ENCODE measurements at places on chromosomes 3 and 15. TPM values are rescaled to one million over a fixed set of nuclear protein-coding genes. Genes with fewer than 3 reads are reported as not detected.

DNA sequence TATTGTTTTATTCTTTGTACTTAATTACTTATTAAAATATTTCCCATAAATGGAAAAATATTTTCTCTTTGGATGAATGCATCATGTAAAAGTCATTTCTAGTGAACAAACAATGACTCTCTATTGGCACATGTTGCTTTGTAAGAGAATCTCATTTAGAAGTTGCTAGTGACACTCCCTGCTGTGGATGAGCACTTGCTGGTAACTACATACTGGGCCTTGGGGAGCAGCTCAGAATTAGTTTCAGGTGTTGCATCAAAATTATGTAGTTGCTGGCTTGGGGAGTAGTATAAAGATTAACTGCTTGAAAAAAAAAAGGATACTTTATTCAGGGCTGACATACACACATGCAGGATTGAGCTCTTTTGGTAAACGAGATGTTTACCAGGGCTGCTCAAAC is 80.3 kb upstream of the KCNAB1 start:
- DNase-seq = no peak

GRCh38 chr15:92634060-92634459 is 21.5 kb downstream of the FAM174B start:
- no peak for DNase-seq

DNA sequence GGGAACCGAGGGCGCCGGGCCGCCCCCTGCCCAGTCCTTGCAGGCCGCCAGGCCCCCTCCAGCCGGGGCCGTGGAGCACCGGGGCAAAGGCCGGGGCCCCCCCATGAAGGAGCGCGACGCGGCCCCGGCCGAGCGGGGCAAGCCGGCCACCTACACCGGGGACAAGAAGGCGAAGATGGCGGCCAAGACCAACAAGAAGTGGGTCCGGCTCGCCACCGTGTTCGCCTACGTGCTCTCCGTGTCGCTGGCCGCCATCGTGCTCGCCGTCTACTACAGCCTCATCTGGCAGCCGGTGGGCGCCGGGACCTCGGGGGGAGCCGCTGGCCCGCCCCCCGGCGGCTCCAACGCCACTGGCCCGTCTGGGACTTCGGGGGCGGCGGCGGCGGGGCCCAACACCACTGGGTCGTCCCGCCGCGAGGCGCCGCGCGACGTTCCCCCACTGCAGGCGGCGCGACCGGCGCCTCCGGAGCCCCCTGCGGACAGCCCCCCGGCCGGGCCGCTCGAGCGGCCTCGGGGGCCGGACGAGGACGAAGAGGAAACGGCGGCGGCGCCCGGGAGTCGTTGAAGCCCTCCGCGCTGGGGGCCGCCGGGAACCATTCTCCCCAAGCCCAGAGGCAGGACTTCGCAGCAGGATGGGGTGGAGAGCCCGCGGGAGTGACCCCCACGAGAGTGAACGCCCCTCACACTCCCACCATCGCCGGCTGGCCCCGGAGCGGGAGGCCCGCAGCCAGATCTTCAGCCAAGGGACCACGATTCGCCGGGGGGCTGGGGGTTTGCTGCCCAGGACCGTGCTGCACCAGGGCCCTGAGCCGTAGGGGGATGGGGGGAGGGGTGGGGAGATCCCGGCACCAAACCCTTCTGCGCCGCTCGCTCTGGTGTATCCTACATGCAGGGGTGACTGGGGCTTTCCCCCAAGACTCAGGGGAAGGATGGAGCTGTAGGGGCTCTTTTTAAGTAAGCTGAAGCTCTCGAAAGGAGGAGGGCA is 753 bp downstream of the INAFM2 start:
- DNase-seq = peak; percentile 73

DNA sequence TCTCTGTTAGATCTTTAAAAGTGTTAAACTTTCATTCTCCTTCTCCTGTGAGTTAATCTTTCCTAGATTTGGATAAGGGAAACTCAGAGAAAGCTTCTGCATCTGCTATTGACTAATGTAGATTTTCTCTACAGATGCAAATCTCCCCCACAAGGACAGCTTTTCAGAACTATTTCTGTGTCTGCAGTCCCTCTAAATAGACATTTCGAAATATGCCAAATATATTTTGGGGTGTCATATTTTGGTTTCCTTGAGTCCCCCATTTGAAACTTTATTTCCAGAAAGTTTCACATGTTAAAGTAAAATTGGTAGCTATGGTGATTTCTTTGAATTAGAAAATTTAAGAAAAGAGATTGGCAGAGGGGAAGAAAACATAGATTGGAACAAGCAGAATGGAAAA is 852.3 kb upstream of the ALCAM start:
- DNase-seq = no peak

DNA sequence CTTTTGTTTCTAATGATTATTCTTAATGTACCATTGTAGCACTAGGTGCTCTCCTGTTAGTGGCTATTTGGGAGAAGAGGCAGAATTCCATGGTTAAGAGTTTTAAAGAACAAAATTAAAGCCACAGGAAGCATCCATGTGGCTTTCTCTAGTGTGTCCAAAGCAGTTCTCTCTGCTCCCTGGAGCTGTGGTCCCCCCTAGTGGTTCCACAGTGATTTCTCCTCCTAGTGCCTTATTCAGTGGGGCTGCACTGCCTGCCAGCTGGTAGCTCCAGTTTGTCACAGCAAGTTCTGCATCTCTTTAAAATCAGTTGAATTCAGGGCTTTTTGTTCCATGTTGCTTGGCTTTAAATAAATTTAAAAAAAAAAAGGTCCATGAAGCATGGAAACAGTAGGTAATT is 39.6 kb upstream of the FAM98B start:
- peak; percentile 14 for DNase-seq

DNA sequence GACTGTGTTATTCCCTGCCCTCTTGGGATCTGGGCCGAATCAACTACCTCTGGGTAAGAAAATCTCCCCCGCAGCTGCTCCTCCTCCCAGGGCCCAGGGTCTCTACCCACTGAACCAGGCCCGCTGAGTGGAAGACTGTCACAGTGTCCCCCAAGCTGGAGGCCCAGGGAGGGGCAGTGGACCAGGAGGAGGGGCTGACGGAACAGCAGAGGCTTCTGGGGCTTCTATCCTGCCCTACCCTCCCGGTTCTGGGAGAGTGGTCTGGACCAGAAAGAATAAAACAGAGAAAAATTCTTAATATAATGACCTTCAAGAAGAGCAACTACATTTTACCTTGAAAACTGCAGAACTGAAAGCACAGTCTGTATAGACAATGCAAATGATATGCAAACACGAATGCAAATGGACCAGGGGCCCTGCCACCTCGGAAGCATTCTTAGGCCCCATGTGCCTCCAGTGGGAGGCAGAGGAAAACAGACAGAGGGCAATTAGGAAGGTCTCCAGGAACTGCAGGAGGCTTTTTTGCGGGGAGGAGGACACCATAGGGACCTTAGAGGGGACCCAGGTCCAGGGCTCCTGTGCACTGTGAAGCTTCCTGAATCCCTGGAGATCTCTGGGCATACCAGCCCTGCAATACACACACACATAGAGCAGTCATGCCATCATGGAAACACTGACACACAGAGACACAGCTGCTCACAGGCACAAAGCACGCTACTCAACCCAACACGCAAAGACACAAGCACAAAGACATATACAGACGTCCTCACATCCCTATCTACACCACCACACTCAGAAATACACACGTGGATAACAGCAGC is 12.3 kb downstream of the MEGF11 start:
- DNase-seq = no peak

DNA sequence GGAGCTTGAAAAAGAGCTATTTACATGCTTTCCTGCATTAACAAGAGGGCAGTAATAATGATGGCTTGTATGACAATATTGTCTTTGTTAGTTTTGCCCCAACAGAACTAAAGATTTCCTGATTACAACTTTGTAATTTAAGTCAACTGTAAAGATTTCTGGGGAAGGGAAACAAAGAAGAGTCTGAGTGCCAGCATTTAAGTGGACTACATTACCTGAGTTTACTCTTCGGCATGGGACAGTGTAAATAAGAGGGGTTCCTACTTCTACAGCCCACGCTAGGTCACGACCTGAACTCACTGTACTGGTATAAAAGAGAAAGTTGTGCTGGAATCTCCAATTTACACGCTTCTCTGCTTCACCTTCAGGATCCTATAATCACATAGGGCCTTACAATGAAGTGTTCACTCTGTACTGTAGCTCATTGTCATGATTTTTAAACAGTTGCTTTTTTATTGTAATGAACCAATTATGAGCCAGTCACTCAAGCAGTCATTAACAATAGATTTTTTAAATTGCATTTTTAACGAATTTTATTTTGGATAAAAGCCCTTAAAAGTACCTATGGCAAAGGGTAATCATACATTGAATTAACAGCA is 39.6 kb downstream of the DPH6 start:
- DNase-seq = no peak

GRCh38 chr3:14467814-14468620 is 65.6 kb downstream of the SLC6A6 start:
- peak; percentile 81 for DNase-seq

DNA sequence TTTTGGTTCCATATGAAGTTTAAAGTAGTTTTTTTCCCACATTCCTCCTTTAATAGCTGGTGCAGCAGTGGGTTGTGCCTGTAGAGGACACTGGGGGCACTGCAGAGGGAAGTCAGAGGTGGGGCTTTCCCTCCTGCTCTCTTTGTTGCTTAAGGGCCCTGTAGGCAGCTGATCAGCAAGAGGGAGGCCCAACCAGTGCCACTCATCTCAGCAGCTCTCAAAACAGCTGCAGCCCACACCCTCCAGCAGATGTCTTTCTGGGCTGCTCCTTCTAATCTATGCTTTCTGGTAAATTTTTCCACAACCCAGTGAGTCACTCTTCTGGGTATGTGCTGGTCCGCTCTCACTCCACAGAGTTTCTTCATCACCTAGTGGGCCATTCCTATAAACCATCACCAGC is 263.8 kb downstream of the FEZF2 start:
- no peak for DNase-seq

GRCh38 chr15:52287114-52287513 is 8.5 kb downstream of the MYO5C start:
- DNase-seq = no peak

COL7A1 gene
- 0.49 TPM for total RNA-seq

ISLR2 gene
- total RNA-seq = not detected

Data from K562 (cell line).